NCI-H1694 treated with DMSO at 0.1 percent for 48 hours (cell line): ENCODE measurements at places on chromosomes 3 and 15.

GRCh38 chr3:33490641-33491241, 50.5 kb upstream of the UBP1 start:
- DNase-seq, result no peak

GRCh38 chr15:70504299-70504951, 258.9 kb downstream of the UACA start:
- DNase-seq, result no peak

DNA sequence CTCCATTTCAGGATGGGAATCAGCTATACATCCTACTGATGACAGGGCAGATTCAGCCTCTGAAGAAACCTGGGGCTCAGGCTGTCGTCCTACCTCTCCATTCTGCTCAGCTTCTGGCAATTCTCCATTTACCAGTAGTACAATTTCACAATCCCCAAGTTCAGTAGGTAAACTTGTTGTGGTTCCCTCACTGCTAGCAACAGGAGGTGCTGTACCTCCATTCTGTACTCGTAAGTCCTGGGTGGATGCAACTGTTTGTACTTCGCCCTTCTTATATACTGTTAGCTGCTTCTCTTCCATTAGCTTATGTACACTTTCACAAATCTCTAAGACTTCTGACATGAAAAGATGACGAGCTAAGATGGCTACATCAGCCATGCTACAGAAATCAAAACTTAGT, 11.6 kb downstream of the ZBTB11 start:
- no peak for DNase-seq

- DNase-seq, result no peak
Observed at GRCh38 chr15:31197497-31198414, 96.2 kb upstream of the TRPM1 start.

DNA sequence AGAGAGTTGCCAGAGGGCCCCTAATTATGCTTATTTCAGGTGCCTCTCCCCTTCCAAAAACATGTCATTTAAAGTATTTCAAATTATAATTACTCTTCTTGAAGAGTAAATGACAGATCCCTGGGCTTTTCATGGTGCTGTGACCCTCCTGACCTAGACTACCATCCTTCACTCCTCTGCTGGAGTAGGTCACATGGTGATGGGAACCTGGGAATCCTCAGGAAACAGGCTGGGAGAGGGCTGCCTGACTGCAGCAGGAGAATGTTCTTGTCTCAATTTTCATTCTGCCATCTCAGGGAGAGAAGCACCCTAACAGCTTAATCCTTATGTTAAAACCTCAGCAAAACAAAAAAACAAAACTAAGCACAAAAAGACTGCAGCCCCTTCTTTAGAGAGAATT, 24.6 kb downstream of the PGBD4 start:
- no peak for DNase-seq

GRCh38 chr3:18580268-18580667, 155.1 kb upstream of the SATB1 start:
- DNase-seq, result no peak

- no peak for DNase-seq
Observed at GRCh38 chr15:74847432-74847831, 4.5 kb upstream of the ULK3 start.

- DNase-seq, result no peak
Observed at GRCh38 chr3:184567946-184568559, 6.5 kb downstream of the EPHB3 start.

DNA sequence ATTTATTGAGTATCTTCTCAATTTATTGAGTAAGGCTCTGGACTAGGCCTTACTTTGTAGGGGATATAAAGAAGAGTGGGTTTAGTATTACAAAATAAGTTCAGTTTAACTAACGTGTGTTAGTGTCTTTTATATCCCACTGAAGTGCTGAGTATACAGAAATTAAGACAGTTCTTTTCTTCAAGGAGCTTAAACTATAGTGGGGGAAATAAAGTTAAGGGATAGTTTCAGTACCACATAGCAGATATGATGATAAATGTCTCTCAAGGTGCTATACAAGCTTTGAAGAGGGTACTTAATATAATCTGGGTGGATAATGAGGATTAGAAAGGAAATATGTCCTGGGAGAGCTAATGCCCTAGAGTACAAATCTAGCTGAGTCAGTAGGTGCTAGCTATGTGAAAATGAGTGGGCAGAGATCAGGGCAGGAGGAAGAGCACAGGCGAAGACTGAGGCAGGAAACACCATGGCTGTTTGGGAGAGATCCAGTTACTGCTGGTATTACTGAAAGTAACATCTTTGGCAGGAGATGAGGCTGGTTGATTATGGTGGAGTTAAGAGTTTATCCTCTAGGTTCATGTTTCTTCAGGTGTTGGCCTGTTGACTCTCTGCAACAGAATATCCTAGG, 46.0 kb downstream of the TEX9 start:
- no peak for DNase-seq

DNA sequence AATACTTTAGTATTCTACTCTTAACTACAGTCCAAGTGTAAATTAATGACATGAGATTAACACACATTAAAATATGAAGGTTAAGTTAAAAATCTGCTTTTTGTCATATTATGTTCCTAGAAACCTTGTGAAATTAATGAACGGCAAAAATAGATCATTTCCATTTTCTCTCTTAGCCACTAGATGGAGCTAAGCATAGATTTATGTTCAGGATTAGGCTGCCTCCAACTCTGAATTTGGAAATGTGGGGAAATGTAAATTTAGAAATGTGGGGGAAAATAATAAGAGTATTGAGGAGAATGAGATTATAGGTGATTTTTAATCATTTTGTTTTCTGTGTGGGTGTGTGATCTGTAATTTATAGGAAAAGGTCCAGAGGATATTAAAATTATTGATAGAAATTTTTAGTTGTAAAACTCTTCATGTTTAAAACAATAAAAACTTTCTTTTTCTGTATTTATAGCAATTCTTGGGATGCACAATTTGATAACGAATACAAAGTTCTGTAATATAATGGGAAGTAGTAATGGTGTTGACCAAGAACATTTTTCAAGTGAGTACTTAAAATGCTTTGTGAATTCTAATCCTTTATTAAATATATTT, 59.2 kb downstream of the TMOD3 start:
- peak; percentile 20 for DNase-seq
